ENCODE measurements at places on chromosomes 12 and 14. TPM values are rescaled to one million over a fixed set of nuclear protein-coding genes. Genes with fewer than 3 reads are reported as not detected.

GDF3 gene
- total RNA-seq: not detected

AKAP3 gene
- total RNA-seq: 0.68 TPM

ZDHHC22 gene
- not detected for total RNA-seq

PPP1R36 gene
- total RNA-seq: 0.56 TPM

TAS2R30 gene
- 0.59 TPM for total RNA-seq

MGAT4C gene
- total RNA-seq: under 0.01 TPM

APAF1 gene
- total RNA-seq: 7.6 TPM

BATF gene
- total RNA-seq: 0.88 TPM

SRRM4 gene
- not detected for total RNA-seq

FOXM1 gene
- total RNA-seq: 4.2 TPM

CISTR gene
- total RNA-seq: not detected

KRT72 gene
- not detected for total RNA-seq

PIANP gene
- not detected for total RNA-seq

ZC2HC1C gene
- not detected for total RNA-seq

ITGB7 gene
- total RNA-seq: not detected

KRT86 gene
- total RNA-seq: not detected

KRT6C gene
- not detected for total RNA-seq

LIN7A gene
- 14.1 TPM for total RNA-seq

TMEM30B gene
- not detected for total RNA-seq

ACSS3 gene
- 10.2 TPM for total RNA-seq

APOF gene
- not detected for total RNA-seq

IL22 gene
- total RNA-seq: not detected

FAIM2 gene
- total RNA-seq: 209 TPM

TBX5 gene
- total RNA-seq: 1.2 TPM

POU6F1 gene
- 3.3 TPM for total RNA-seq

IKBIP gene
- 74.2 TPM for total RNA-seq

ACOT6 gene
- total RNA-seq: not detected

BHLHE41 gene
- 4.9 TPM for total RNA-seq

KRT75 gene
- not detected for total RNA-seq

OR8S1 gene
- total RNA-seq: not detected

TAS2R43 gene
- not detected for total RNA-seq

TMEM132C gene
- total RNA-seq: 6.5 TPM

KRT84 gene
- not detected for total RNA-seq

CELA1 gene
- total RNA-seq: not detected
